NCI-H460 (cell line): ENCODE measurements at places on chromosomes 2 and 18.

DNA sequence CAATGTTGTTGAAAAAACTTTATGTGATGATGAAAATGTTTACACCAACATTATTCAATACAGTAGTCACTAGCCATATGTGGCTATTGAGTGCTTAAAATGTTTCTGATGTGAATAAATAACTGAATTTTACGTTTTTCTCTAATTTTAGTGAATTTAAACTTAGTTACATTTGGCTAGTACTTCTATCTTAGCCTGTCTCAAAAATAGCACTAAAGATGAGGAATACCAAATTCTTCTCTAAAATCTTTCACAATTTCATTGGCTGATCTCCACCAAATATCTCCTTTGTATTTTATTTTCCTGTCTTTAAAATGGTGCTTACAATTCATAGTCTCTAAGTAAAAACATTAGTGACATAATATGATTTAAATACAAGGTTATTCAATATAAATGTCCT, 83.7 kb upstream of the RND3 start:
- no peak for DNase-seq

DNA sequence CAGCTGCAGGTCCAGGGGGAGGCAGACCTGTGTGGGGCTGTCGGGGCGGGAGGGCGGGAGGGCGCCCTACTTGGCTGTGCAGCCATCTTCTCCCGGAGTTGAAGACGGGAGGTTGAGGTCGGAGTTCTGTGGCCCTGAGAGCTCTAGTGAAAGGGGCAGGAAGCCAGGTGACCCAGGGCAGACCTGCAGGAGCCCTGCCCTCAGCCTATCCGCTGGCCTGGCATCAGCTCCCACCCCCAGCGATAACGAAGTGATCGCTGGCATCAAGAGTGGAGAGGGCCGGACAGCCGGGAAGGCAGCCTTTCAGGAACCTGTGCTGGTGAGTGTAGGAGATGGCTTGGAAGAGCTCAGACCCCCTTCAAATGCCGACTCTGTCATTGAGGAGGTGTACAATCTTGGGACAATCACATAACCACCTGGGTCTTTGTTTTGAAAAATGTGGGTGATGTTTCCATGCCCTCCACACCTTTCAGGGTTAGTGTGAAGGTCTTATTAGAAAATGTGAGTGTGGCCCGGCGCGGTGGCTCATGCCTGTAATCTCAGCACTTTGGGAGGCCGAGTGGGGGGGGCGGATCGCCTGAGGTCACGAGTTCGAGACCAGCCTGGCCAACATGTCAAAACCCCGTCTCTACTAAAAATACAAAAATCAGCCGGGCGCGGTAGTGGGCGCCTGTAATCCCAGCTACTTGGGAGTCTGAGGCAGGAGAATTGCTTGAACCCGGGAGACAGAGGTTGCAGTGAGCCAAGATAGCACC, 1.3 kb downstream of the ARHGEF4 start:
- DNase-seq = no peak

DNA sequence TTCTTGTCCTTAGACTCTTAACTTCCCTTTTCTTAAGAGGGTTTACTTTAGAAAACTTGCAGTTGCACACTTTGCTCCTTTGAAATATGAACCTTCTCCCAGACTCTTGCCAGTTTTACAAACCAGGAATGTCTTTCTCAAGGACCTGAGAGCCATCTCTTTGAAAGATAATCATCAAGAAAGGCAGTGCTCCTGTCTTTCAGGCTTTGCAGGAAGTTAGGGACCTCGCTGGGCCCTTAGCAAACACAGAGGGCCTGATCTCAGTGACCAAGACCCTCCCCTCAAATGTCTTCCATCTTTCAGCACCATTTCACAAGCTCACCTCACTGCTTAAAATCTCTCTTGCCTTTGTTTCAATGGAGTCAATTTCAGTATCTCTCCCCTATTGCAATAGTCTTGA, 32.0 kb upstream of the NYAP2 start:
- no peak for DNase-seq

GRCh38 chr2:228063558-228063957, 117.9 kb downstream of the SPHKAP start:
- DNase-seq = no peak

DNA sequence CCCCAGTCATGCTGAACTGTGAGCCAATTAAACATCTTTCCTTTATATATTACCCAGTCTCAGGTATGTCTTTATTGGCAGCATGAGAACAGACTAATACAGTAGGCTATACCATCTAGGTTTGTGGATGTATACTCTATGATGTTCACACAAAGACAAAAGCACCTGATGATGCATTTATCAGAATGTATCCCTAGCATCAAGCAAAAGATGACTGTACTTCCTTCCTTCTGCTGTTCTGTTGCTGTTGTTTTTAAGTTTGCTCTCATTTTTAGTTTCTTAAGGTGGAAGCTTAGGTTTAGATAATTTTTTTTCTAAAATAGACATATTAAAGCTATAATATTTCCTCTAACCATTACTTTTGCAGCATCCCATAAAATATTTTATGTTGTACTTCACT, 12.4 kb downstream of the ZSCAN30 start:
- DNase-seq = no peak

DNA sequence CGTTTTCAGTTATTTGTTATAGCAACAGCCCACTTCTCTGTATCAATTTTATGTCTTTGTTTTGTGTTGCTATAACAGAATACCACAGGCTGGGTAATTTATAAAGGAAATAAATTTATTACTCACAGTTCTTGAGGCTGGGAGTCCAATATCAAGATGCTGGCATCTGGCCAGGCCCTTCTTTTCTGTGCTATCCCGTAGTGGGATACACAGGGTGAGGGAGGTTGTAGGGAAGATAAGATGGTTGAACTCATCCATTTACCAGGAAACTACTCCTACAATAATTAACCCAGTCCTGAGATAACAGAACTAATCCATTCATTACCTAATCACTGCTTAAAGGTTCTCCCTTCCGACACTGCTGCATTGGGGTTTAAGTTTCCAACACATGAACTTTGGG, 220.7 kb downstream of the TPGS2 start:
- no peak for DNase-seq

- no peak for DNase-seq
Measured at GRCh38 chr2:75569546-75569945, 8.8 kb upstream of the EVA1A start.

- no peak for DNase-seq
Measured at GRCh38 chr2:171547256-171547655, 25.0 kb downstream of the CYBRD1 start.

- DNase-seq = no peak
Measured at GRCh38 chr18:47817017-47817794, 113.3 kb downstream of the SMAD2 start.

DNA sequence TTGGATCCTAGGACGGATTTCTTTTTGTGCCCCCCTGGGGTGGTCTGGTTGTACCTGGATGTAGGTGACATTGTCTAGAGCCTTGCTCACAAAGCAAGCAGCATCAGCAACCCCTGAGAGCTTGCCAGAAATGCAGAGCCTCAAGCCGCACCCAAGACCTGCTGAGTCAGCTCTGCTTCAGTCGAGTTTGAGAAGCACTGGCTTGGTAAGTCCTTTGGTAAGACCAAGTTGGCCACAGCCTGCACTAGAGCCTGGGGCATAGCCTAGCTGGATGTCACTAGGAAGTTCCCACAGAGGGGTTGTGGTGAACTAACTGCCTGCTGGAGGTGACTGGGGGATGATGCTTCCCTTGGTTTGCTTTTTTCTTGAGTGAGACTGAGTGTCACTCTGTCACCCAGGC, 6.2 kb downstream of the ABCG5 start:
- no peak for DNase-seq

DNA sequence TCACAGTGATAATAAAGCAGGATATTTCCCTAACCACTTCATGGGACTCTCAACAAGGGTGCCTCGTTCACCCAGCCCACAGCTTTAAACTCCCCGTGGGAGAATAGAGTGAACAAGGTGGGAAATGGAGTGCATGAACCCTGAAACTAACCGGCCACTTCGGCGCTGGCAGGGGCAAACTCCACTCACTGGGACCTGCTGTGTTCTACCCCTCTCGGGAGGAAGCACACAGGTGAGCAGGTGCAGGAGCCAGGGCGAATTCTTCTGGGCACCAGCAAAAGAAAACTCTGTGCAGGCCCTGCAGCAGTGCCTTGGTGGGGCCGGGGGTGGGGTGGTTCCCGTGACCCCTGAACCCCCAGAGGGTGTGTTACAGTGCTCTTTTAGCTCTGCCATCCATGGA, 2029.1 kb upstream of the LRRTM1 start:
- DNase-seq = no peak

DNA sequence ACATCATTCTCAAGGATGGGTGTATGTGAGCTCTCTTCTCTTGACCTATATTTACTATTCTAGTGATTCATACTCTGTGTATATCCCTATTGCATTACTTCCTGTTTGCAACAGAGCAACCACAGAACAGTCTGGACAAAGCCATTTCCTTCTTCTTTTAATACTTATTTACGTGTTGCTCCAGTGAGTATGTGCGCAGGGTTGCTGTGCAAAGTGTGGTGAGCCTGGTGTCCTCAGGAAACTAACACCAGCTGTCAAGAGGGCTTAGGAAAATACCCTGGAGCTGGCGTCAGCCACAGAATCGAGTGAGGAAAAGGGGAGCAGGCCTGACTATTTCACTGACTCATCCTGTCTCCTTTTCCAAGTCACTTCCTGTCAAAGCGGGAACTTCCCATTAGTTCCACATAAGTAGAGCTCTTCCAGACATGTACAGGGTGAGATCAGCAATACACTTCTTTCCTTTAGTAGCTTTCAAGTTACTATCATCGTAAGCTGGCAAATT, 214.1 kb upstream of the COPS8 start:
- peak; percentile 64 for DNase-seq

DNA sequence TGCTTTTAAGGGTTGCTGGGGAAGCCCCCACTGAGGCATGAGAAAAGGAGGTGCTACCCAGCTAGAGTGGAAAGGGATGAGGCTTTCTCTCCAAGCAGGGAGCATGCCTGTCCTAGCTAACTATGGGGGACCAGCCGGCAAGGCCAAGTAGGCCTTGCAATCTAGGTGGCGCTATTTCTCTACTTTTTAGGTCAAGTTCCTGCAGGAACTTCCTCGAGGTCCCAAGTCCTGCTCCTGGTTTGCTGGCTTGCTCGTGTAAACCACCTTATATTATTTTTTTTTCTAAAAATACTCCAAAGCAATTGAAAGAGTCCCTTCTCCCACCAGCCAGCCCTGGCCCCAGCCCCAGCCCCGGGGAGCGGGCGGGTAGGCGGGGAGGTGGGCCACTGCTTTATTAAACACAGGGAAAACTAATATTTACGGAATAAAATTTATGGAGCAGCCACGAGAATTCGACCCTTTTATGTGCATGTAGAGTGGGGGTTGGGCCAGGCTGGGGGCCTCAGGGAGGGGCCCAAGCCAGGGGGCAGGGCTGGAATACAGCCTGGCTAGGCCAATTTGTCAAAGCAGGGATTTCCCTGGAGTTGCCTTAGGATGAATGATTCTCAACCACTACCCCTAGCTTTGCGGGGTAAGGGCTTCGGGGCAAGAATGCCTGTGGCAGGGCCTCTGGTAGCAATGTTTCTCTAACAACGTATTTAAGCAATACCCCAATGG, 12.8 kb upstream of the IHH start:
- DNase-seq = peak; percentile 46

DNA sequence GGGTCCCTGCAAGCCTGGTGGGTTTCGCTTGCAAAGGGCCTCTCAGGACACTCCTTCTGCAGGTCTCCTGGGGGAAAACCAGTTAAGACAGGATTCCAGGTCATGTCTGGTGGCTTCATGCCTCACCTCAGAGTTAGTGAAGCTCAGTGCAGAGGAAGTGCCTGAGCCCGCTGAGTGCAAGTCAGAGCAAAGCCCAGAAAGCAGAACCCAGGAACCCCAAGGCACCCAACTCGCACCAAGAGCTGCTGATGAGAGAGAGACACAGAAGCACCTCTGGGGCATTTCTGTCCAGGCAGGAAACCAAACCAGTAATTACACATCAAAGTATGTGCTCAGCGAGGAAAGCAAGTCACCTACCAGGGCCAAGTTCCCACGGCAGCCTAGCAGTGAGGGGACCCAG, 78.4 kb downstream of the ARHGEF4 start:
- DNase-seq = no peak

DNA sequence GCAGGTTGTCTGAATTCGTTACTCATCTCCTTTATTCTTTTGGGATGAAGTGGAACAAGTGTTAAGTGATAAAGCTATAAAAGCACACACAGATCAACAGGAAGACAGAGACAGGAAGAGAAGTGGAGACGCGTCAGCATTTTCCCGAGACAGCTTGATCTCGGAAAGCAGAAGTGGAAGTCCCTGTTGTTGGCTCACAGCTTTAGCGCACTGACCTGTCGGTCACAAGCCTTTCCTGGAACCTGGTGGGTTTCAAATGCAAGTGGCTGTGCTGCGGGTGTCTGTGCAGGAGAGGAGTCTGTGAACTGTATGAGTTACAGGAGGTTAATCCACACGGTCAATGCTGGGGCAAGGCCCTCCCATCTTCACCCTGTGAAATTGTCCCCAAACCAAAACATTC, 116.6 kb upstream of the PELI1 start:
- DNase-seq = no peak

DNA sequence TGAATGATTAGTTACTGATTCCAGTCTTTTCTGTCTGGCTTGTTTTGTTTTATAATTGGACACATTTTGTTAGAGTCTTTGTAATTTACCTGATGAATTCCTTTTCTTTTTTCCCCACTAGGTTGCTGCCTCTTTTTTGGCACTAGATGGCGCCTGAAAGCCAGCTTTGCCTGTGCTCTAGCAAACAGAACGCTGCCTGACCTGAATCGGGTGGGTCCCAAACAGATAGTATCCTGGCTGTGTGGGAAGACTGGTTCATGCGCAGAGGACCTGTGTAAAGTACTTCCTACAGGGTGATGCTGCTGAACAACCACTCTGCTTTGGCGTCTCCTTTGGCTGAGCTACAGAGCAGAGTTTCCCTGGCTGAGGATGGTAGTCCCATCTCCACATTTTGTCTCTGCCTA, 288.2 kb downstream of the IKZF2 start:
- peak; percentile 19 for DNase-seq

DNA sequence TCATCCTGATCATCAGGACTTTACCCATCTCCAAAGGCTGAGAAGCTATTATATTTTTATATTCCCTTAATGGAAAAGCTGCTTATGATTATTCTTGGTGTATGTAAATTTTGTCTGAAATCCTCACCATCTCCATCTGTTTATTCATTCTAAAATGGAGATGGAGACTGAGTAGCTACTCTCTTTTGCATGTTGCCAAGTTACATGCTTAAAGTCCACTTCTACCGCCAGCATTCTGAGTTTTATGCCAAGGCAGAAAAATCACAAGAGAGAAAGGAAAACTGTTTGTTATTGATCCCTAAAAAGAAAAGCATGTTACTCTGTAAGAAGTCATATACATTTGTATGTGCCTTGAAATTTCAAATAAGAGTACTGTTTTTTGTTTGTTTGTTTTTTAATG, 94.4 kb upstream of the NOSTRIN start:
- DNase-seq = no peak

GRCh38 chr2:54586062-54586461, 129.9 kb downstream of the SPTBN1 start:
- DNase-seq = no peak

DNA sequence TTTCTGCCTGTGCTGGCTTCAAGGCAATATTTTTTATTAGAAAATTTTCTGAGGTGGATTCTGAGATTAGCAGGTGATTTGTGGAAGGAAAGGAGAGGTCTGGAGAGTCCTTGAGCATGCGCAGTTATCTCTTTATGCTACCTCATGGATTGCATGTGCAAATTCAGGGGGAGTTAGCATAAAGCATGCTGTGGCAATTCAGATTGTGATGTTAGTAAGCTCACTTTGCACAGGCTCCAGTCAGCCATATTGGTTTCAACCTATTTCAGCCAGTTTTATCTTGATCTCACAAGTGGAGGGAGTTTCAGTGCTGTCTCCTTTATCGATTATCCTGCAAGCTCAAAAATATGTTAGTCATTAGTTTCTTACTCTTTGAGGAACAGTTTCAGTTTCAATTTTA, 2012.3 kb upstream of the PIK3C3 start:
- no peak for DNase-seq
